ENCODE measurements at places on chromosomes 12 and 14.

GRCh38 chr14:103735815-103736545 lies 20.4 kb downstream of the ZFYVE21 start:
- no peak for DNase-seq

GRCh38 chr12:5417500-5417899 lies 14.4 kb upstream of the NTF3 start:
- DNase-seq = no peak

GRCh38 chr14:105220699-105221597 lies 27.4 kb upstream of the BTBD6 start:
- no peak for DNase-seq

DNA sequence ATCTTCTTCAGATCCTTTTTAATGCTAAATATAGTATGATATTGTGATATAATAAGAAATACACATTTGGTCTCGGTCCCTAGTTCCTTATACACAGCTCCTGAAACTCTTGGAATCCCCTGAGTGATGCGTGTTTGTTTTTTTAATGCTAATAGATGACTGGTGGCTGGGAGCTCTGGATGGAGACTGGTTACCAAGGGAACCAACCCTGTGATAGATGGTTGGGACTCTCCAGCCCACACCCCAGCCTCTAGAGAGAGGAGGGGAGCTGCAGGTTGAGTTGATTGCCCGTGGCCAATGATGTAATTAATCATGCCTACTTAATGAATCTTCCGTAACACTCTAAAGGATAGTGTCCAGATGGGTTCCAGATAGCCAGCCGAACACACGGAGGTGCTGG lies 140.6 kb downstream of the FBXL14 start:
- no peak for DNase-seq

DNA sequence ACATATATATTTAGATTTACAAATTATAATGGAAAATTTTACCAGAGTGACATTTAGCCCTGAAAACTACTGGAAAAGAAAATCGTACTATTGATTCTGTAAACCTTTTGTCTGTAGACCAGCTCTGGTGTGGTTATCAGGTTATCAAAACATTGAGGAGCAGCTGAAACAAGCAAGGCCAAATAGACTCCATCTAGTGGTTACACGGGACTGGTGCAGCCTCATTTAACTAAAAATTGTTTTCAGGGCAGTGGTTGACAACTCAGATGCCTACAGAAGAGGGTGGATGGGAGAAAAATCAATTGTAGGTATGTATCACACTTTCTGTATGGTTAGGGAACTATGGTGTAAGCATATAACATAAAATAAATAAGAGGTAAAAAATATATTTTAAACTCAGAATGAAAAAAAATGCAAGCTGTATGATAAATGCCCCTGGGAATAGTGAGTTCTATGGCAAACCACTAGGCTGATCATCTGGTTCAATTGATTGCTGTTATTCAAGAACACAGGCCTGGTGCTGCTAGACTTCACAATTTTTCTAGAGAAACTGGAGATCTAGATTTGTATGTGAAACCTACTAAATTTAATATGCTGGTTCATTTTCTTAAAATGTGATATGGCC lies 51.2 kb downstream of the ACSS3 start:
- no peak for DNase-seq

Data from T-cell (primary cell).